ENCODE measurements at places on chromosomes 5 and 9.
A peak's percentile ranks its signal among the peaks of the same experiment; 100 is the strongest.

DNA sequence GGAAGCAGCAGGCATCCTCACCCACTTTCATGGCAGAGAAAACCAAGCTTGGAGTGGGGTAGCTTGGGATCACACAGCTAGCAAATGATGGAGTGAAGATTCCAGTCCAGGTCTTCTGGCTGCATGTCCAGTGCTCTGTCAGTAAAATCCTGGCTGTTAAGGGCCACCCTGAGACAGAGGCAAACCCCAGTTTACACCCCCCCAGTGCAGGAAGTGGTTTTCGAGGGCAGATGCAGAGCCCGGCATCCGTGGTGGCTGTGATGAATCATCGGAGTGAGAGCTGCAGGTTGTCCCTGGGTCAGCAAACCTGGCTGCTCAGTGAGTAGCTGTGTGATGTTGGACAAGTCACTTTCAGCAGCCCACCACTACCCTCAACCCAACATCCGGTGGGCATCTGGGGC is 115.4 kb downstream of the RGS3 start:
- peak; percentile 70 for DNase-seq

GRCh38 chr9:86549401-86549811 is 195.2 kb upstream of the TUT7 start:
- no peak for DNase-seq

DNA sequence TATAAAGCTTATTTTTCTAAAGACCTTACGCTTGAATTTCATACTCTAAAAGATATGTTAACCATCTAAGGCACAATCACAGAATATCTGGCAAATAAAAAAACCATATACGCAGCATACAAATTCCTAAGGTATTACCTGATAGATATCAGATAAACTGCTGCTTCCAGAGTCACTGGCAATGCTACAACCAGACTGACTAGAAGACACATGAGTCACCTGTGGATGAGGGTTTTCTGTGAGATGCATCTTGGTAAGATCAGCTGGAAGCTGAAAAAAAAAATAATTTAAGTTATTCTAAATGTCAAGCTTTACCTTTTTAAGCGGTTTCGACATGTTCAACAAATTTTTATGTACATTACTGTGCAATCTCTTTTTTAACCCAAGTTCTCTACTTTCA is 113.8 kb downstream of the RAPGEF6 start:
- no peak for DNase-seq

DNA sequence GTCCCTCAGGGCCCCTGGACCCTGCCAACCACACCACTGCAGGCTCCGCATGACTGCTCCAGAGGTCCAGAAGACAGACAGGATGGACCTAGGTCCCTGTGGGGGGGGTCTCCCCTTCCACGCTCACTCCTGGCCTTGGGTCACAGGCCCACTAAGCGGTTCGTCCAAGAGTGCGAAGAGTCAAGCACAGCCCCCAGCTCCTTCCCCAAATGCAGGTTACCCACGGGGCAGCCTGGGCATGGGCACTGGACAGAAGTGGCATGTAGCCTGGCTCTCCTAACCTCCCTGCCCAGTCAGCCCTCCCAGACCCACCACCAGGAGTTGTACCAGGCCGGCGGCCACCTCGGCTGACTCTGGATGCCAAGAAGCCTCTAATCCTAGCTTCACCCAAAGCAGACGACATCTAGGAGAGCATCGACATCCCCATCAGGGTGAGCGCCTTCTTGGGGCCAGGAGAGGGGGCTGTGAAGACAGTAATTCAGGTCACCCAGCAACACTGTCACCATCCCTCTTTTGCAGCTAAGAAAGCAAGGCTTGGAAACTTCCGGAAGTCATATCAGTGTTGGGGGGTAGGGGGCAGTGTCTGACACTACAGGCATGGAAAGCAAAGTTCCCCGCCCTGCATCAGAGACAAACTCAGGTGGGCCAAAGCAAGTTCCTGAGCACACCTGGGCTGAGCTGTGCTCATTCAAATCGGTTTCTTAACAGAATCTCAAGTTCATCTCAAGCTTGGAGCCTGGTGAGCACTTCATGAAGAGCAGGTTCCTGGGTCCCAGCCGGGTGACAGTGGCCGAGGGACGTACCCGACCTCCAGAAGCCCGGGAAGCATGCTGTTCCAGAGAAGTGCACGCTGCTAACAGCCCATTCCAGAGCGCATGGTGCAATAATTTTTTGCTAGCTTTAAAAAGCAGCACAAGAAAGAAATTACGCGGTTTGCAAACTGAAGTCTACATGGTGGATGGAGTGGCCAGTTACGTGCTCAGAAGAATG is 68.7 kb downstream of the SEMA4D start:
- no peak for DNase-seq

GRCh38 chr9:92312887-92313623 is 12.1 kb downstream of the NOL8 start:
- no peak for DNase-seq

DNA sequence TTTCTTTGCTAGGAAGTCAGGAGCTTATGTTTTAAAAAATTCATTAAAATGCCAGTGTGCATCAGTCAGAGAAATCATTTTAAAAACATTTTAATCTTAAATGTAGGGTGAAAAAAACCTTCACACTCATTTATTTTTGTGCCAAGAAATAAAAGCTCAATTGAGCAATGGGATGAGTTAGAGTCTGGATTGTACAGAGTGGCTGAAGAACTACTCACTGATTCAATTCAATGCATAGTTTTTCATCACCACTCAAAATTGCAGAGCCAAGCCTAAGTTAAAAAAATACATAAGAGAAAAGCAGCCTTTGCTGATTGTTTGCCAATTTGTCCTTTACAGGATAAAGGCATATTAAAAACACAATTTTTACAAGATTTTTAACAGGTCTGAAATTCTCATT is 168.2 kb upstream of the DMRTA1 start:
- DNase-seq: no peak

DNA sequence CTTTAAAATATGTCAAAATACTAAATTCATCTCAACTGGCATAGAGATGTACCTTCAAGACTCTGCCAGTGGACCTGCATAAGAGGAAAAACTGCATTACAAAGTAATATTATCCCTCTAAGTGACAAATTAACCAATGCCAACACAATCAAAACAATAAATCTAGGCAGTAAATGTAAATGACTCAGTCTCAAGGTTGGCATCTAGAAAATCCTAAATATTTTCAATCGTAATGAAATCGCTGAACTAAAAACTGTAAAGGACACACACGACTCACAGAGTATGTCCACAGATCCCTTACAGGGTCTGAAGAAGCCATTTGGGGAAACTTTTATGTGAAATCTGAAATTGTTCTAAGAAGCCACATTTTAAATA is 31.2 kb downstream of the ERMP1 start:
- DNase-seq: no peak

DNA sequence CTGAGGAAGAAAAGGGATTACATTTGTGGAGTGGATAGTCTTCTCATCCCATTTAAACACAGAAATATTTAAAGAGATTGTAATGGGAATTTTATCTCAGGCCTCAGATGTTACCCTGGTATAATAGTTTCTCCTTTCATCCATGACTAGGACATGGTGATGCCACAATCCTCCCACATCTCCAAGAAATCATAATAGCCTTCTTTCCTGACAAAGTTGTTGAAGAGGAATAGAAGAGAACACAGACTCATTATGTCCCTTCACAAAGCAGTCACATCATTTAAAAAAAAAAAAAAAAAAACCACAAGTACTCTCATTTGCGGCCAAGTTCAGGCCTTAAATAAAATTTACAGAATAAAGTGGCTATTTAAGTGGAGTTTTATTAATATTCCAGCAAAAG is 359.6 kb downstream of the DEPDC1B start:
- no peak for DNase-seq

GRCh38 chr5:151233616-151234085 is 9.8 kb upstream of the CCDC69 start:
- DNase-seq: no peak

DNA sequence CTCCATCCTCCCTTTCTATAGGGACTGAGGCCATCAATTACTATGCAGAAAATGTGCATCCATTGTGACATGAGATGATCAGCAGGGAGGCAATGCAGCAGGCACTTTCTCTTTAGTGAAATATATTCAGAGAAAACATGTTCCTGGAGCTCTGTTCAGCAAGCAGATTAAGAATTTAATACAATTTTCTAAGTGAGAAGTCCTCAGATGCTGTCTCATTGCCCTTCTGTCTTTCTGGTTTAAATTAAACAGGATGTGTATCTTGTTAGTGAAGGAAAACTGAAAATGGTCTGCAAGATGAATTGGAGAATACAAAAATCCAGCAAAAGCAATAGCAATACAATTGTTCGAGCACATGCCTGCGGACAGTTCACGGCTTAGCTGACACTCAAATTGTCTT is 445.8 kb upstream of the RIOK2 start:
- no peak for DNase-seq

- no peak for DNase-seq
Measured at GRCh38 chr5:132083071-132083678, 9.6 kb downstream of the CSF2 start.

GRCh38 chr5:112640546-112640945 is 97.1 kb upstream of the APC start:
- DNase-seq: no peak

- no peak for DNase-seq
Measured at GRCh38 chr9:115694991-115695390, 458.6 kb upstream of the PAPPA start.

GRCh38 chr9:8491563-8491962 is 692.0 kb upstream of the DMAC1 start:
- no peak for DNase-seq

- DNase-seq: no peak
Measured at GRCh38 chr5:167653645-167654106, 637.8 kb upstream of the WWC1 start.

GRCh38 chr5:173682313-173682712 is 65.9 kb upstream of the BOD1 start:
- DNase-seq: no peak

GRCh38 chr5:107384256-107384655 is 286.5 kb downstream of the EFNA5 start:
- no peak for DNase-seq

GRCh38 chr9:130920762-130921299 is 18.2 kb downstream of the FIBCD1 start:
- no peak for DNase-seq

GRCh38 chr5:97073420-97073819 is 69.0 kb downstream of the LIX1 start:
- DNase-seq: no peak

DNA sequence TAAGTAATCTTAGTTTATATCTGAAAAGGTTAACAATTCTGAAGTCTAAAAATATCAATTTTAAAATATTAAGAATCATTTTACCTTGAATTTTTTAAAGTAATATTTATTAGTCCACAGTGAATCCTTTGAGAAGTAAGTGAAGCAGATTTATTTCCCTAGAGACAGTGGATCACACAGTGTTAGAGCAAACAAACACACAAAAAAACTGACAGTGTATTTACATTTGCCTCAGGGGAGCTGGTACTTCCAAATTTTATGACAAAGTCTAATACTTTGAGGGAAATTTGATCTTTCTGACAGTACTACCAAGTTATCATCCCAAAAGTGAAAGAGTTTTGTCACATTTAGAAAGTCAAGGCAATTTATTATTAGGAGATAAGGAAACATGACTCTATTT is 1750.6 kb upstream of the CDH9 start:
- DNase-seq: no peak

- peak; percentile 43 for DNase-seq
Measured at GRCh38 chr5:172133359-172134029, 54.5 kb downstream of the STK10 start.

DNA sequence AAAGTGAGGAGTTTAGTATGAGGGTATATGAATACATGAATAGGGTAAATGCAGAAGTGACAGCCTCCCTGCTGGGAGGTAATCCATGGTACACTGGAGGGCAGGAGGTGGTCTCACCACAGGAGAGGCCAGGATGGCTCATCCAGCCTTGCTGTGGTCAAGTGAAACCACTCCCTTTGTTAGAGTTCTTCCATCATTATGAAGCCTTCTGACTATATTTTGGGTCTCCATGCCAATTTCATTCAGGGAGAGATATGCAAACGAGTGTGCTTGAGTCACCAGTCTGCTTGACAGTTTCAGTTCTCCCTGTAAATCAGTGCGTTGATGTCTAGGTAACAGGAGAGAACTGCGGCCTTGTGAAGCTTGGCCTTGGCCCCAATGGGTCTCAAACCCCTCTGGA is 16.4 kb downstream of the PPP3R2 start:
- no peak for DNase-seq

GRCh38 chr5:154486427-154486866 is 8.4 kb upstream of the HAND1 start:
- no peak for DNase-seq

GRCh38 chr5:125006011-125006685 is 259.7 kb upstream of the ZNF608 start:
- no peak for DNase-seq

DNA sequence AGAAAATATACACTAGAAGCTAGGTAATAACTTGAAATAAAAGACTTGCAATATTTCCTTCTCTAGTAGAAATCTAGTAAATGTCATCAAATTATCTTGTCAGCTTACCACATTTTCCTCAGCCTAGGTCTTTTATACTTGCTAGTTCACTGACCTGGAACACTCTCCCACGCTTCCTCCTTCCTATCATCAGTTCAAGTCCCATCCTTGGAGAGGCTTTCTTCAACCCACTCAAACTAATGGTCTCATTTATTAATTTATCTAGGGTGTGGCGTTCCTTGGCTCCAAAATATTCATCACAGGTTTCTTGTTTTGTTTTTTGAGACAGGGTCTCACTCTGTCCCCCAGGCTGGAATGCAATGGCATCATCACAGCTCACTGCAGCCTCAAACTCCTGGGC is 2.9 kb downstream of the FAM13B start:
- no peak for DNase-seq

DNA sequence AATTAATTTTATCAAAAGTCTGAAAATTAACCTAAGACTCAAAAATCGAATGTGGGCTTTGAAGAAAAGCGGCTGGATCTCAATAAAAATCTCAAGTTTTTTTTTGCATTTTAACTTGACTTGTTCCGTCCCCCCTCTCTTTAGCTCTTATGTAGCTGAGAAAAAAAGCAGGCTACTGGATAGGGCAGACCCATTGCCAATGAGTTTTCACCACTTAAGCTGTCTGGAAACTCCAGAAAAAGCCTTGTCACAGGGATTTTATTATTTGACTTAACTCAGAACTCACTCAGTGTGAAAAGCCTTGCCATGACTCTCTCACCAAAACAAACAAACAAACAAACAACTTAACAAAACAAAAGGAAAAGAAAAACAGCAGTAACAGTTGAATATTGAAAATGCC is 247.4 kb downstream of the CDH9 start:
- DNase-seq: no peak

DNA sequence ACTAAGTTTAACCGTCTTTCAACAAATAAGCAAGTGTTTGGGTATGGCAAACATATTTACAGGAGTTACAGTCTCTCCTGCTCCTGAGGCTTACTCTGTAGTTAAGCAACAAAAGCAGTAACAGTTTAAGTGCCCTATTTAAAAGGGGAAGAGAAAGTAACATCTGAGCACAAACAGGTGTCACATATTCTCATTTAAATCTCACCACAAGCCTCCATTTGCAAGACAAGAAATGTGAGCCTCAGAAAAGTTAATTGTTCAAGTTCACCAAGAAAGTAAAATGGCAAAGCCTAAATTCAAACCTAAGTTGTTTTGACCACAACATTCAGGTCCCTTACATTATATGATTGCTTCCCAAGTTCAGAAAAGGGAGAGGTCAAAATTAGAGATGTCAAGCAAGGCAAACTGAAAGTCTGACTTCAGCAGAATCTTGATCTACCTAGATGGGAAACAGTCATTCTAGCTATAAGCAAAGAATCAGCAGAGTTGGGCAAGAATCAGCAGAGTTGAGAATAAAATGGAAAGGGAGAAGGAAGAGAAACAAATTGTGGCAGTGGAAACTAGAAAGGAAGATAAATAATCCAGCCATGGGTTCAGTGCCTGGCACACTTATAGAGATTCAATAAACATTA is 93.4 kb downstream of the STRBP start:
- DNase-seq: no peak

All from activated T-helper 9 cell treated with anti-CD3 and anti-CD28 coated beads, Interleukin-2, amount 50 U/mL, for 16 hours (primary cell).